ENCODE measurements at places on chromosomes 11 and 22. TPM values are rescaled to one million over a fixed set of nuclear protein-coding genes. Genes with fewer than 3 reads are reported as not detected.
A peak's percentile ranks its signal among the peaks of the same experiment; 100 is the strongest.

GRCh38 chr22:26713823-26714449 lies 56.5 kb downstream of the MIAT start:
- no peak for DNase-seq

DNA sequence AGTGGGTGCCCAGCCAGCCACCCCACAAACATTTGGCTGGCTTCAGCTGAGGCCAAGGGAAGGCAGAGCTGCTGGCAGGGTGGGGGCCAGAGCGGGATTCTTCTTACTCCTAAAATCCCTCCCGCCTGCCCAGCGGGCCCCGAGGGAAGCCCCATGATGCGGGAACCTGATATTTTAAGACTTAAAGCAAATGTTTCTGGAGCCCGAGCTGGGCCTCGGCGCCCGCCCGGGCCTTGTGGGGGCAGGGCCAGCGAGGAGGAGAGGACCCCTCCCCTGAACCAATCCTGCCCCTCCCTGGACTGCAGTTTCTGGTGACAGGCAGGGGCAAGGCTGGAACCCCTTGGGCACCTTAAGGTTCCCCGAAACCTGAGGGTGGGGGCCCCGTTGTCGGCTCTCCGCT lies 17.2 kb downstream of the GP1BB start:
- DNase-seq, result no peak

DNA sequence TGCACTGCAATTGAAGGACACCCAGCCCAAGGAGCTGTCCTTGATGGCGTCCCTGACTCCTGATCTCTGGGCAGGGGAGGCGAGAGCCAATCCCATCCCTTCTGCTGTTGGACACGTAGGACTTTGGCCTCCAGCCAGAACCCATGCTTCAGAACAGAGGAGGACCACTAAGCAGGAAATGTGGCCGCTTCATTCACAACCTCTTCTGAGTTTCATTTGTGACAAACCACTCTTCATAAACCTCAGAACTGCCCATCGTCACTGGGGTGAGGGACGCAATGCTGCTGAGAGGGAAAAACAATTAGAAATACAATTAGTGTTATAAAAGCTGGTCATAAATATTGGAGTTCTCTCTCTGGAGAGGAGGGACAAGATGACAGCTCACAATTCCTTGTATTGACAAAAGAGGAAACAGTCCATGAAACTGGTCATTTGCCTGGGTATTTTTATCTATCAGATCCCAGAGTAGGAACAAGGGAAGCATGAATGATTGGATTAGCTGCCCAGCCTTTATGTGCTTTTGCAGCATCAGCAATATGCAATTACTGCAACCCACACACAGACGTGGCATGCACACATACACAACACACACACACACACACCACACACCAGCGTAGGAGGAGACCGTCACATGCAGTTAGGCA lies 216.5 kb upstream of the CADM1 start:
- no peak for DNase-seq

DNA sequence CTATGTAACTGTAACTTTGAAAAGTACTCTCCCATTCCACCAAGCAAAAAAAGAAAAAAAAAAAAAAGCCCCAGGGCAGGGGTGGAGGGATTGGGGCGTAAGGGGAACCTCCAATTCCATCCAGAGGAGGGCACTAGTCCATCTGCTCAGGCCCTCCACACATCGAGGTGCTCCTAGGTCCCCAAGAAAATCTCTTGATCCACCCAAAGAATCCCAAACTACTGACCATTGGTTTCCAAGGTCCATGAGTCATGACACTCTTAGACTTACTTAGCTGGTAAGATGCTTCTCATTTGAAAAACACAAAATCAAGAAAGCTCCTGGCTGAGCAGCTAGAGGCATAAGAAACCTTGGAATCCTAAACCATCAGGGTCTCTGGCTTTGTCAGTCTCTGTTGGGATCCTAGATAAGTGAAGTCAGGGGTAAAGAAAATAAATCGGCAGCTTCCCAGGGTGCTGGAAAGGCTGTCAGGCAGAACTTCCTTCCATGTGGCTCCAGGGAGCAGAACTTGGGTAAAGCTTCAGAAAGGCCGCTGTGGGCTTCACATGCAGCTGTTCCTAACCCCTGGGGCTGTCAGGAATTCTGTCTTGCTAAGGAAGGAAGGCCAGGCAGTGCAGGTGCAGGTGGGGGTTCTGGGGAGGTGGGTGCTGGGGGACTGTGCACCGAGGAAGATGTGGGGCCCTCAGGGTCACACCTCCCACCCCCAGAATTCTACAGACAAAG lies 49.4 kb upstream of the ADA2 start:
- DNase-seq, result no peak

DNA sequence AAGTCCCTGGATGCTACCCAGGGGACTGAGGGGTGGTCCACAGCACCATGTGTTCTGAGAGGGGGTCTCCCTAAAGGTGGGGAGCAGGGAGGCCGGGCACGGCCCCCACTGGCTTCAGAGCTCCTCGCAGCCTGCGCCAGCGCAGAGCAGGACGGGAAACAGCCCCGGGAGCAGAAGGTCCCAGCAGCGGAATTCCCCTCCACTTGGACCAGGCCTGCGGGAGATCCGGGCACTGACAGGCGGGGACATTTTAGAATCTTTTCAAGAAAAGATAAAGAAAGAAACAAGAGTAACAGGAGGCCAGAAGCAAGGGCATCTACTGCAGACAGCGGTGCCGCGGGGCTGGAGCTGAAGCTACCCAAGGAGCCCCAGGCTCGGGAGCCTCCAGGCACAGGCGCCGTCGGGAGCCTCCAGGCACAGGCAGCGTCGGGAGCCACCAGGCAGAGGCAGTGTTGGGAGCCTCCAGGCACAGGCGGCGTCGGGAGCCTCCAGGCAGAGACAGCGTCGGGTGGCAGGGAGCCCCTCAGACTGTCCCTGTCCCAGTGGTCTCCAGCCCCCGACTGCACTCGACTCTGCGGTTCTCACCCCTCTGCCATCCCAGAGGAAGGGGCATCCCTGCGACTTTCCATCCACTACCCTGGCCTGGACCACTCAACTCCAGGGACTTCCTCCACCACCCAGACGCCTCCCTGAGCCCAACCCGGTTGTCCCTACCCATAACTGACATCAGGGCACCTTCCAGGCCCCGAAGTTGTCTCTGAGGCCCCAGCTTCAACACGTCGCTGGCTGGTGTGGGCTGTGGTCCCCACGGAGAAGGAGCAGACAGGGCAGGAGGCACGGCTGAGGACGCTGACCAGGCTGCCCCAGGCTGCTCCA lies 211.1 kb downstream of the BRD1 start:
- DNase-seq, result no peak

DNA sequence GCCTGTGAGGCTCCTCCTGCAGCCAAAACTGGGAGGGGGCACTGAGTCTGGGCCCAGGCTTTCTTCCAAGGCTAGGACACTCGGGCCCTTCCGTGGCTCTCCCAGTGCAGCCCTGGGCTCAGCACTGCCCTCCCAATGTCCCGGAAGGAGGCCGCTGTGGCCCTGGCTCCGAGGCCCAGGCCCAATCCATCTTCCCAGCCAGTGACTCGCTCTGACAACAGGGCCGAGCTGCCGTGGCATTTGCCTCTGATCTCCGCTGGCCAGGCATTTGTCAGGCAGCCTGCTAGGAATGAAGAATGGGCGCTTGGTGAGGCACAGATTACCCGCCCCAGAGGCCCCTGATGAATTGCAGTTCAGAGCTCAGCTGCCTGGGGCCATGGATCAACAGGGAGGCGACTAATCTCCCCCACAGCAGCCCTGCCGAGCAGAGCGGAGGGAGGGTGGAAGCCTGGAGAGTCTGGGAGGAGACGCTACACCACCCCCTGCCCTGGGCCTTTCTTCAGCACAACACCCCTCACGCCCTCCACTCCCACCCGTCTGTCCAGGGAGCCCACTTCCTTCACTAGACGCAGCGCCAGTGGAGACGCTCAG lies 8.3 kb downstream of the FXYD2 start:
- DNase-seq, result peak; percentile 30

- no peak for DNase-seq
Measured at GRCh38 chr11:113262594-113262993, 51.8 kb upstream of the TTC12 start.

DNA sequence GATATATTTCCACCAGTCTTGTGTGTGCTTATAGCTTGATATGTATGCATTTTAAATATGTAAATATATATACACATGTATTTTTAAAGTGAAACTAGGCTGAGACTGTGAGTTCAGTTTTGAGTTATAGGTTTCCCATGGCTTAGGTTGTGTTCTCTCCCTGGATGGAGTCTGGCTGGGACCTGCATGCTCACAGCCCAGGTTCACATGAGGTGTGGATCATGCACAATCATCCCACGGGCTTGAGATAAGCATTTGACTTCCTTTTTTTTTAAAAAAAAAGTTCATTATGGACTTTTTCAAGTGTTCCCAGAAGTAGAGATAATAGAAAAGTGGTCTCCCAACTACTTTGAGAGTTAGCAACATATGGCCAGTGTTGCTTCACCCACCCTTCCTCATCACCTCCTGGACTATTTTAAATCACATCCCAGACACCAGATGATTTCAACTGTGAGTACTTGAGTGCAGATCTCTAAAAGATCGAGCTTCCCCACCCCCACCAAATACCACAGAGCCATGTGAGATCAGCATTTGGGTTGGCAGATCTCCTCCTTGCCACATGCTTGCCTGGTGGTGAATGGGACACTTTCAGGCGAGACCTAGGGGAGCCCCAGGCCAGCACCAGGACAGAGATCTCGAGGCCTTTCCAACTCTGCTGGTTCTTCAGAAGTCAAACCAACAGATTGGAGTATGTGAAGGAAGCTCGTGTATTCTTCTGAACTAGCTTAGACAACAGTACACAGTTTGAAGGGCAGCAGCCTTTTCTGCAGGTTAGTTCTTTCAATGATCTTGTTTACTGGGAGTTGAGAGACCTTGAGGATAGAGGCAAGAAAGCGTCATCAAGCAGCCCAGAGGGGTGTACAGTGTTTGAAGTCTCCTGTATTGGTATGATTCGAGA lies 15.9 kb downstream of the MED15 start:
- DNase-seq, result peak; percentile 59

DNA sequence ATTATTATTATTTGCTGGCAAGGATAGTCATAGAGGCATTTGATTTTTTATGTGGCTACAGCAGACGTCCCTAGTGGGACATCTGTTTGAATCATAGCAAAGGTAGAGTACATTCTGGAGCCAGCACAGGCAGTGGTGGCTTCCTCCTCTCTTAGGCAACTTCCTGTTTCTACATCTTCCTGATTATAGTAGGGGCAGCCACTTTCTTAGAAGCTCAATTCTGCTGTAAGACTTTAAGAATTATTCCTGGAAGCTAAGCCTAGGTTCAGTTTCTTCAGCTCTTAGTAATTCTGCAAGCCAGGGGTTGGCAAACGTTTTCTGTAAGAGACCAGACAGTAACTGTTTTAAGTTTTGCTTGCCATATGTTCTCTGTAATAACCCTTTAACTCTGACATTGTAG lies 129.3 kb upstream of the TENM4 start:
- DNase-seq, result no peak

- peak; percentile 74 for DNase-seq
Measured at GRCh38 chr11:128632141-128632791, 44.9 kb upstream of the ETS1 start.

- no peak for DNase-seq
Measured at GRCh38 chr11:10204021-10204420, 90.0 kb downstream of the SBF2 start.

DNA sequence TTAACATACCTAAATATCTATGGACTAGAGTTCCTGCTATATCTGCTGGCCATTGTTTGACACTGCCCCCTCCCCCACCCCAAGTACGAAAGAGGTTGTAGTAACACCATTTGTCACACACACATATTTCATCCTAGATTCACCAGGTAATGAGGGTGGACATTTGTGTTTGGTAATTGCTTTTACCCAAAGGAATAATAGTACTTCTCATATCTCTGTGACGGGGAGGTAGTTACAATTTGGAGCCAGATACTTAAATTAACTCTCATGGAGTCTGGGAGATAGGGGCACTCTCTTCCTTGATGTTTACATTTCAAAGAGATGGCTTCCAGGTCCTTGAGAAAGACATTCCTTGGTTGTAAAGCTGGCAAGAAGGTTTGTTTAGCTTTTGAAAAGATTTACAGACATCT lies 38.7 kb downstream of the REXO2 start:
- DNase-seq, result no peak

DNA sequence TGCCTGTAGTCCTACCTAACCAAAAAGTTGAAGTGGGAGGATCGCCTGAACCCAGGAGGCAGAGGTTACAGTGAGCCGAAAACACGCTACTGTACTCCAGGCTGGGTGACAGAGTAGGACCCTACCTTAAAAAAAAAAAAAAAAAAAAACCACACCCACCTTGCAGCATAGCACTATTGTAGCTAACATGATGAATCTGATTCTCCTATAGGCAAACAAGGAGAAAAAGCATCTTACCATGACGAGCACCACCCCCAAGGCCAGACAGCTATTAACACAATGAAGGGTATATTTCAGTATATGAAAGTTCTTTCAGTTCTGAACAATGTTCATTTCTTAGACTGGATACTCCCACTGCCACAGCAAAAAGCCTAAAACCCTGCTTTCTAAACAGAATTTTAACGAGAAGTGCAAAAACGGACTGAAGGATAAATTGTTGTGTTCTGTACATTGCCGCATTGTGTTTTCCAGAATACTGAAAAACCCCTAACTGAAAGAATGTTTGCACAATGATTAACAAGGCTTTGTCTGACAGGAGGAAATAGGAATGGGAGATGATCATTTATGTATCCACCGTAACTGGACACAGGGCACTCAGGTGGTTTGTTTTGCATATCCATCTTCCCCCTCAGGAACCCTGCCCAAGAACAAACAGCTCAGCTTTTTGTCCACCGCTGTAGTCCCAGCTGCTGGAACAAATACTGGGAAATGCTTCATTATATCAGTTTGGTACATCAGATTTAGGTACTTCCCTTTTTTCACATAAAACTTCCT lies 8.9 kb downstream of the PISD start:
- DNase-seq, result no peak

Gene MGAT3
- total RNA-seq, result 0.28 TPM

Gene BATF2
- 0.56 TPM for total RNA-seq

Gene C11orf42
- total RNA-seq, result not detected

Gene GAL3ST3
- not detected for total RNA-seq
